ENCODE measurements at places on chromosomes 2 and 18. TPM values are rescaled to one million over a fixed set of nuclear protein-coding genes. Genes with fewer than 3 reads are reported as not detected.

DNA sequence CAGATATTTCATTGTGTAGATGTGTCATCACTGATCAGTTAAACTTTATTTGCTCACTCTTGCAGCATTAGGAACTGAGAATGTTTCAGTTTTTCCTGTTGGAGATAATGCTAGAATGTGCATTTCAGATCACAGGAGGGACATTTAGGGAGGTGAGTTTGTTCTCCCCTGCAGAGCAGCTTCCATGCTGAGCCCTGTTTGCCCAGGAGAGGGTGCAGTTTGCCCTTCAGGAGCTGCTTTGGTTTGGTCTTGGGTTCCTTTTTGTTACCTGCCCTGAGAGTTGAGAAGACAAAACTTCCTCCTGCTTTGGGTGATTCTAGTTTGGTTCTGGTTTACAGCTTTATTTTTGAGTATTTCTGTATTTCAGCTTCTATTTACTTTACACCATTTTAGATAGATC is 49.9 kb downstream of the DGKD start:
- DNase-seq, result no peak

GRCh38 chr18:9876867-9877654 is 8.7 kb upstream of the TXNDC2 start:
- no peak for DNase-seq

DNA sequence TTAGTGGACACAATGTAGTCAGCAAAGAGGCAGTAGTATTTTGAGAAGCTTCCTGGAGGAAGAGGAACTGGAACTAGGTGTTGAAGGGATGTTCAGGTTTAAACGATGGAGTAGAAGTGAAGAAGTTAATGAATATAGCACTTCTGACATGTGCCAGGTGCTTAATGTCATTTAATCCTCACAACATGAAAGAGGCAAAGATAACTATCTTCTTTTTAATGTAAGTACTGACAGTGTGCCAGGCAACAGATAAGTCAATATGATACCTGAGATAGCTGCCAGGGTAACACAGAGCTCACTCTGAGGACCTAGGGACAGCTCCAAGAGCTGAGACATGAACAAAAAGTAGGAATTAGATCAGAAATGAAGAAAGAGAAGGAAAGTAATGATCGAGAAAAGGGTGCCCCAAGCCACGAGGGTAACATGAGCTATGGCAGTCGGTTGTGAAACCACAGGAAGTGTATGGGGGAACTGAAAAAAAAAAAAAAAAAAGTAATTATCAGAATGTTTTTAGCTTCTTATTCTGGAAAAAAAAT is 140.7 kb downstream of the RNF144A start:
- DNase-seq, result no peak

DNA sequence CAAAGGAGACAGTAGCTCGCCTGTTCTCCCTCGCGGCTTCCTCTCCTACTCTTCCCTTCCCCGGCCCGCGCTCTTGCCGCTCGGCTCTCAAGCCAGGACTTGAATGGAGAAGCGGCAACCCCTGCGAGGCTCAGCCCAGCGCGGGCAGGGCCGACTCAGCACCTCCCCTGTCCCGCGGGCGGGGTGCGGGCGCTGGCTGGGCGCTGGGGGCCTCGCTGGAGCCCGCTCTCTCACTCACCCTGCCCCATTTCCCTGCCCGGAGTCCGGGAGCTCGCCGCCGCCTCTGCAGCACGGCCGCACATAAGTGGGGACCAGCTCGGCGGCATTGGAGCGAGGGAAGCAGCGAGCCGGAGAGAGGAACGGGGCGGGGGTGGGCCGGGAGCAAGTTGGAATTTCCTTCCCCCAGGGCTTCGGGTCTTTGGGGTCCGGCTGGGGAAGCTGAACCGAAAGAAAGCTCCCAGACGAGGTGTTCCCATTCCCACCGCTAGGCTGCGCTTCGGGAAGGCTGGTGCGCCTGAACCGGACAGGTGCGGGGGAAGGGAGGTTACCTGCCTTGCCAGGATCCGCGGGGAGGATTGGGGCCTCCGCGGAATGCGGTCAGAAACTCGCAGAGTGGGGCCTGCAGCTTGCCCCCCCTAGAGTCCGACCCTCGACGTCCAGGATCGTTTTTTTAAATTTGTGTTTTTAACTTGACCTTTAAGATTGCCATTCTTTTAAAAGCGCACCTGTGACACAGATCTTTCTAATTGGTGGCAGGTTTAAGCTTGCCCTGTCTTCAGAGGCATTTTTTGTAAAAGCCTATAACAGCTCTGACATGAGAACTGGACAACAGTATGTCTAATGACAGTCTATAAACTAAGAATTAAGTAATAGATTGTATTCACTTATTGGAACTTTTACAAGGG is at the start of gene COBLL1:
COBLL1 (minus strand) TSS at position 105 of the 905 bp plus-strand sequence. CDS start 627 bp downstream, outside the sequence.
- peak; percentile 70 for DNase-seq

DNA sequence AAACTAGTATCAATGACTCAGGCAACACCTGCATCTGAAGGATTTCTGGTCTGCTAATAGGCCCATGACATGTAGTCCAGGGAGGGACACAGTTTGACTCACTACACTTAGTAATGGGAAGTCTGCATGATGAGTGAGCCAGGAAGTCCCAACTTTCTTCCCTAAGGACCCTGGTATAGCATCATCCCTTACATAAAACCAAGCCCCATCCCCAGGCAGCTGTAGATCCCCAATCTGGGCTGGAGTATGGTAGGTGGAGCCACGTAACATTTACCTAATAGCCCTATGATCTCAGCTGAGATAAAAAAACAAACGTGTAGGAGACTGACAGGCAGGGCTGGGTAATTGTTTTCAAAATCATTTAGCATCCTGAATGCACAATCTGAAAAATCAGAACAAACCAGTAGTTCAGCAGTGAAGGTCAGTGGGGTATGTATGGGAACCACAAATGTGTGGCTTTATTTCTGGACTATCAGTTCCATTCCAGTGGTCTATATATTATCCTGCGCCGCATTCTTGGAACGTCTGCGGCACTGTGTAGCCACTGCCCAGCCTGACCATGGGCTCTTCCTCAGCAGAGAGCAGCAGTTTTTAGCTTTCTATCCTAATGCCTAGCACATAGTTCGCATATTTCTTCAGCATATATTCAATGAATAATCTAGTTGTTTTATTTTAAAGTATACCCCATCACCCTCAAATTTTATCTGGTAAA is 33.5 kb downstream of the EPB41L3 start:
- DNase-seq, result no peak

DNA sequence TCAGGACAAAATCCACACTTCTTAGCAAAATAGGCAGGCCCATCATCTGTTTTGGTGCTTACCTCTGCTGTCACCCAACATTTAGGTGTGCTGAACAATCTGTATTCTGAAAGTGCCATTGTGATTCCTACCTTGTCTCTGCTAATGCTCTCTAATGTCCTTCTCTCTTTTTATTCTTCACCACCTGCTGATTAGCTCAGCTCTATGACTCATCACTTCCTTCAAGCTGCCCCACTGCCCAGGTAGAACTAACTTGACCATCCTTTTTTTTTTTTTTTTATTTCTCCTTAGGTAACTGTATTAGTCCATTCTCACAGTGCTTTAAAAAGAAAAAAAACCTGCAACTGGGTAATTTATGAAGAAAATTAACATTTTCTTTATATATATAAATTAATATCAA is 478.7 kb upstream of the POU3F3 start:
- DNase-seq, result no peak

- DNase-seq, result no peak
Measured at GRCh38 chr2:124640221-124640750, 615.2 kb downstream of the CNTNAP5 start.

DNA sequence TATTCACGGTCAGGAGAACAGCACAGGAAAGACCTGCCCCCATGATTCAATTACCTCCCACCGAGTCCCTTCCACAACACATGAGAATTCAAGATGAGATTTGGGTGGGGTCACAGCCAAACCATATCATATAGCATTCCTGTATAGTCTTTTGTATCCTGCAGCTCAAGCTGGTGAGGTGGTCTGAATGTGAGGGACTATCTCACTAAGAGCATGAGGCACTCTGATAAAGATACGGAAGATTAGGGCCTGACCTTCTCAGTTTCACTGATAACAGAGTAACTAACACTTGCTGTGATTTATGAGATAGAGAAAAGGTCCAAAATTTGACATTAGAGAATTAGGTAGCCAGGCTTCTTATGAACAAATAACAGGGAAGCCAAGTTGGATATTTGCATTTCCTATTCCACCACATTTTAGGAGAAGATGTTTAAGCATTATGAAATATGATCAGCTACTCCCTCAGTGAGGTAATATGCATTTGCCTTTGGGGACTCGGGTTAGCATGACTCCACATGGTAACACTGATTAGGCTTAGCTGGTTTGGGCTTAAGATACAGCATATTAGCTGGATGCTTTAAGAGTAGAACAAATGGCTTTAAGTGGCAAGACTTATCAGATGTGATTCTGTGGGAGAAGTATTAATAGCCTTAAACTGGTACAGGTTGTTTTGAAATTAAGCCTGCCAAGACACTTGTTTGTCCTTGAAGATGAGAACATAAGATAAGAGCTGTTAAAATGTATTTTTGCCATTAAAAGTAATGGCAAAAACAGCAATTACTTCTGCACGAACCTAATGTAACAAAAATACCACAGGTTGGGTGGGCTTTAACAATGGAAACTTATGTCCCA is 106.9 kb upstream of the MSTN start:
- no peak for DNase-seq

DNA sequence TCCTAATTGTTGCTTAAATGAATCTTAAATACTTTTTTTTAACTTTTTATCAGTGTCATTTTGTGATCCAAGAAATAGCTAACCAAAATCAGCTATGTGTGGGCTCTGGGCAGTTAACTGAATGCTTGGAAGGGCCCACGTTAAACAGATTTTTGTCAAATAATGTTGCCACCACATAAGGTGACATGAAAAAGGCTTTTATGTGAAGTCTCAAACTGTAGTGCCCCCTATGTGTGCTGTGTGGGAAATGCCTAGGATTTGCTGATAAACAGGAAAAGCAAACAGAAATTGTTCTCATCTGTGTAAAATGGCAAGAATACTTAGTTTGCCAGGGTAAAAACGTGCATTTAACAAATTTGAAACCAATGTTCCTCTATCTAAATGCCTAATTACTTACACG is 242.2 kb downstream of the ZNF516 start:
- DNase-seq, result no peak

GRCh38 chr2:81650048-81650971 is 1345.8 kb upstream of the LRRTM1 start:
- DNase-seq, result peak; percentile 2

GRCh38 chr2:71801969-71802368 is 345.7 kb downstream of the CYP26B1 start:
- peak; percentile 64 for DNase-seq

DNA sequence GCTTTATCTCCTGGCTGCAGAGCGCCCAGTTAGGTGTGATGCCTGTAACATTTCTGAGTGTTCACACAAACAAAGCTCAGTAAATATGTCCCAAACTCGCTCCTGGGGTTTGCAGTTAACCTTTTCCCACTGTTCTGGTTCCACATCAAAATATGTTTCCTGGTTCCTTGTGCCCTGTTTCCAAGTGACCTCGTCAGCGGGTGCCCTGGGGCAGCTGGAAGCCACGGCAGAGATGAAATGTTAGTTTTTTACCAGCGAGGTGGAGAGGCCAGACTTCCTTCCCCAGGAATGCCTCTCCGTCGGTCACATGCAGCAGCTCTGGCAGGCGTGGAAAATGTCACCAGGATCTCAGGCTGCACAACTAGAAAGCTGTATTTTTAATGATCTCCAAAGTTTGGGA is 18.2 kb downstream of the NFATC1 start:
- DNase-seq, result no peak

DNA sequence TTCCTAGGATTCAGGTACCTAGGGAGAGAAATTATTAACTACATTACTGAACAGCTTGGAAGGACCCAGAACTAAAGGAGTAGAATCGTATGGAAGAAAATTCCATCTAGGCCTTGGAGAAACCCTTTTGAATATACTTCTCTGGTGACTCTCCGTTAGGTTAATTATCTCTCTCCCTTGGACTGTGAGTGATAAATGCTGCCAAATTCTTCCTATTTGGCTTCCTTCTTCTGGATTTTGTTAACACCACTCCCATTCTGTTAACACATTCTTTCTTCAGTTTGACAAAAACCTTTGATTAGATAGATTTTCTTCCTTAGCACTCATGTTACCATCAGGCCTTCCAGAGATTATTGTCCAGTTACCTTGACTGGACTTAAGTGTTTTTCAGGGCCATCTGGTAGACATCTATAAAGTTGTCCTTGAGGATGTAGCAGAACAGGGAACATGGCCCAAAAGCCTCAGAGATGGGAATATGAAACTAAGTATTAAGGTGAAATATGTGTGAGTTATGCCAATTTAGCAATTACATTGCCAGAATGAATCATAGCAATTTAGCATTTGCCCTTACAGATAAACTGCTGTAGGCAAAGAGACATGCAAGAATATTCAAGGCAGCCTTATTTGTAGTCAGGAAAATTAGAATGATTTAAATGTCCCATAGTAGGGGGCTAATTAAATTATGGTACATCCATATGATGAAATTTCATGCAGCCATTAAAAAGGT is 6.7 kb downstream of the CYP27A1 start:
- no peak for DNase-seq

ABHD1 gene
- total RNA-seq, result not detected

MFSD6 gene
- total RNA-seq, result 0.53 TPM

GLI2 gene
- 1.3 TPM for total RNA-seq

NCK2 gene
- 23.4 TPM for total RNA-seq

INPP5D gene
- total RNA-seq, result not detected

KCNS3 gene
- 5.2 TPM for total RNA-seq

SNORC gene
- total RNA-seq, result 4.1 TPM

AFF3 gene
- total RNA-seq, result 1.9 TPM

Data from MG63 (cell line).